ENCODE measurements at places on chromosomes 5 and 9.

DNA sequence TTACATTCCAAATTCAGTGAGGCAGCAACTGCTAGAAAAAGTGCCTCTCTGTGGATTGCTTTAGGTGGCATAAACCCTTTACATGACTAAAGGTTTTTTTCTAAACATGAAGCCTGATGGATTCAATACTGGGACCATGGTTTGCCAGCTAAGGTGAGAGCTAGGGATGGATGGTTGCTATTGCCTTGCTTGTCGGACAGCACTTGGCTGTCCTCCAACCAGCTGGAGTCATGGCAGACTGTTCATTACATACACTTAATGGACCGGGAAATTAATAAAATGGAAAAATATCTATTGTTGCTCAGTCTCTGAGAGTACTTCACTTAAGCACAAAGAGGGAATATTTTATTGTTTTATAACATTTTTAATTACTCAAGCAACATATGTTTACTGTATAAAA is 116.9 kb upstream of the TRPC7 start:
- no peak for DNase-seq

DNA sequence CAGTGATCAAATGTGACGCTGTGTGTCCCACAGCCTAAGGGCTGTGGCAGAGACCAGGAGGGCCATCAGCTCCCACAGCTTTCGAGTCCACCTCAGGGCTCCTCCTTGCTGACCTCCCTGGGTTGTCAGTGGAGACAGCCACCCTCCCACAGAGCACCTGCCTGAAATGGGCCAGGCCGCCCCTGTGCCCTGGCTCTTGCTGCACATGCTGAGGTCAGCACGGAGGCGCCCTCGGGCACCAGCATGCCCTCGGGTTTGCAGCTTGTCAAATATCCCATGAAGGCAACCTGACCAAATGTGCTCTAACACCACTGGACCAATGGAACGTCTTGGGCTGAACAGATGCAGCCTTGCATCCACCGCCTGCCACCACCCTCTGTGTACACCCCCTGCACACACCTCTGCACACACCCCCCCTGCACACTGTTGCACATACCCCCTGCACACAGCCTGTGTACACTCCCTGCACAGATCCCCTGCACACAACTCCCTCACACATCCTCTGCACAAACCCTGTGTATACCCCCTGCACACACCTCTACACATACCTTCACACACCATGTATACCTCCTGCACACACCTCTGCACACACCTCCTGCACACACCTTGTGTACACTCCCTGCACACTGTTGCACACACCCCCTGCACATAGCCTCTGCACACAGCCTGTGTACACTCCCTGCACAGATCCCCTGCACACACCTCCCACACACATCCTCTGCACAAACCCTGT is 2.0 kb upstream of the CEP72 start:
- no peak for DNase-seq

- DNase-seq: no peak
Measured at GRCh38 chr9:117414220-117414905, 494 bp downstream of the ASTN2 start.

- no peak for DNase-seq
Measured at GRCh38 chr9:92740009-92740408, 24.6 kb downstream of the BICD2 start.

- DNase-seq: no peak
Measured at GRCh38 chr5:113336975-113337374, 97.8 kb downstream of the TSSK1B start.

GRCh38 chr5:124007675-124008398 is 495.9 kb downstream of the CSNK1G3 start:
- no peak for DNase-seq

DNA sequence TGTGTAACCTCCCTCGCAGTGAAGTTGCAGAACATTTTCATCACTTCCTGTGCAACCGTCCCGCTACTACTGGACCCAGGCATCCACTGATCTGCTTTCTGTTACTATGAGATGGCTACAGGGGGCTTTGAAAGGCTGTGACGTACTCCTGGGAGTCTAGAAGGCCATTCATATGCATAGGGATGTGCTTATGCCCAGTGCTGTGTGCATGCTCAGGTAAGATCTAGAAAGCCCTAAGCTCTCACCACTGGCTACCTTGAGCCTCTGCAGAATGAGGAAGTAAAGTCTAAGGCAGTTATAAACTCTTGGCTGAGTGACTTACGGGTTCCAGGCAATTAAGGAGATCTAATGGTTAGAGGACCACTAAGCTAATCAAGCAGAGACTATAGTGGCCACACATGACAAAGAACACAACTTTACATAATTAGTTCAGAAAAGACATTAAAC is 11.8 kb downstream of the HNRNPAB start:
- DNase-seq: no peak

DNA sequence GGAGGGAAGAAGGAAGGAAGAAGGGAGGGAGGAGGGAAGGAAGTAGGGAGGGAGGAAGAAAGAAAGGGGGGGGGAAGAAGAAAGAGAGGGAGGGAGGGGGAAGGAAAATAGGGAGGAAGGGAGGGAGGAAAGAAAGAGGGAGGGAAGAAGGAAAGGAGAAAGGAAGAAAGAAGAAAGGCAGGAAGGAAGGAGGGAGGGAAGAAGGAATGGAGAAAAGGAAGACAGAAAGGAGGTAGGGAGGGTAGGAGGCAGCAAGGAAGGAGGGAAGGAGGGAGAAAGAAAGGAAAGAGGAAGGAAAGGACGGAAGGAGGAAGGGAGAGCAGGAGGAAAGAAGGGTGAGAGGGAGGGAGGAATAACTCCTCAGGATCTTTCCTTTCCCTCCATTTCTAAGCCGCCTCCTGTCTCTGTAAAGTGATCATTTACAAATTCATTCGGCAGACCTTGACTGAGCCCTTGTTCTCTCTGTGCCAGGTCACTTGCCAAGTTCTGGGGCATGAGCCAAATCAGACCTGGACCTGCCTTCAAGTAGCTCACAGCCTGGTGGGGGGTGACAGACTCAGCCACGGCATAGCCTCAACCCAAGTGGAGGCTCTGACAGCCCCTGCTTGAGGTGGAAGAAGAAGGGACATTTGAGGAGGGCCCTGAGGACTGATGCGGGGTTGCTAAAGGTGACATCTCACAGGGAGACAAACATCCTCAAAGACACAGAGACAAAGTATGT is 69.0 kb upstream of the HRH2 start:
- no peak for DNase-seq

GRCh38 chr9:113796646-113797426 is 79.3 kb upstream of the ZNF618 start:
- no peak for DNase-seq

DNA sequence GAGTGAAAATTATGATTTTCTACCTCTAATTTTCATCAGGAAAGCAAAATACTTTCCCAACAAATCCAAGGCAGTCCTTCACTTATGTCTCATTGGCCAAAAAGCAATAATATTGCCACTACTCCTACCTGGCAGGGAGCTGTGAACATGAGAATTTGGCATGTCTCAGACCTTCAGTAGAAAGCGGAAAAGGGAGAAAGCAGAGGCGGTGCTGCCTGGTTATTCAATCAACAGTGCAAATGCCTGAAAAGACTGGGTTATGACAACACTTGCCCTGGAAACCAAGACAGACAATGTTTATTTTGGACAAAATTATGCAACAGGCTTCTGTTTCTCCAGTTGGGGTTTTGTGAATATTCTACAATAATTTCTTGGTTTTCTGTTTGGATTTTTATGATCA is 194.4 kb downstream of the TAF11L14 start:
- no peak for DNase-seq

- no peak for DNase-seq
Measured at GRCh38 chr5:170219615-170220014, 13.2 kb upstream of the C5orf58 start.

- no peak for DNase-seq
Measured at GRCh38 chr9:98317134-98317857, 61.8 kb upstream of the TBC1D2 start.

GRCh38 chr5:158616707-158617106 is 483.0 kb downstream of the EBF1 start:
- DNase-seq: no peak

DNA sequence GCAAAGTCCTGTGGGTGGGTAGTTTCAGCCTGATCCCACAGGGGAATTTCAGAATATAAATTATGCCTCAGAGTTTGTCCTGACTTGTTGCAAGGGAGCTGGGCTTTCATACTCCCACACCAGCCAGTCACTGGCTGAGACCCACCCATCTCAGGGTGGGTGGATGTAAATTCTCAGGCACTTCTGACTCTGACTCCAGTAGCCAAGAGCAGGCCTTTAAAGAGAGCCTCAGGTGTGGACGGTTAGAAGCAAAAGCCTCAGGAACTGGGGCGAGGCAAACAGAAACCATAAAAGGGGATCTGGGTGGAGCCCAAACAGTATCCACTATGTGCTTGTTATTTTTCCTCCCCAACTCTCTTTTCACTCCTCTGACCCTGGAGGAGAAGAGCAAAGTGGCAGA is 28.6 kb upstream of the FBXW11 start:
- DNase-seq: no peak

DNA sequence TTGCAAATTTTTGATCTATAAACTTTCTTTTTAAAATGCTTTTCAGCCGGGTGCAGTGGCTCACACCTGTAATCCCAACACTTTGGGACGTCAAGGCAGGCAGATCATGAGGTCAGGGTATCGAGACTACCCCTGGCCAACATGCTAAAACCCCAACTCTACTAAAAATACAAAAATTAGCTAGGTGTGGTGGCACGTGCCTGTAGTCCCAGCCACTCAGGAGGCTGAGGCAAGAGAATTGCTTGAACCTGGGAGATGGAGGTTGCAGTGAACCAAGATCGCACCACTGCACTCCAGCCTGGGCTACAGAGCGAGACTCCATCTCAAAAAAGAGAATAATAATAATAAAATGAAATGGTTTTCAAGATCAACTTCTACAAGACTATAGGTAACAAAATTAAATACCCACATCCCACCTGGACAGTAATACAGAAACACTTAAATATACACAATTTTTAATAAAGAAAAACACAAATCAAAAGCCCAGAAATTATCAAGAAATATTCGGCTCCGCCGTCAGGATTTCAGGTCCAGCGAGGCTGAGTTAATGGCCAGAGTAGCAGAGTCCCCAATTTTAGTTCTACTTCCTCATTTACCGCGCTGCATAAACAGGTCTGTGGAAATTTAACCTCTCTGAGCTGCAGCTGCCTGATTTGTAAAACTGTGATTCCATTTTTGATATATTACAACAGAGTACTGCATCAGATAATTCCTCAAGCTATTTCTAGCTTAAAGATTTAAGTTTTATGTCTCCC is 4.0 kb downstream of the TUT7 start:
- no peak for DNase-seq

DNA sequence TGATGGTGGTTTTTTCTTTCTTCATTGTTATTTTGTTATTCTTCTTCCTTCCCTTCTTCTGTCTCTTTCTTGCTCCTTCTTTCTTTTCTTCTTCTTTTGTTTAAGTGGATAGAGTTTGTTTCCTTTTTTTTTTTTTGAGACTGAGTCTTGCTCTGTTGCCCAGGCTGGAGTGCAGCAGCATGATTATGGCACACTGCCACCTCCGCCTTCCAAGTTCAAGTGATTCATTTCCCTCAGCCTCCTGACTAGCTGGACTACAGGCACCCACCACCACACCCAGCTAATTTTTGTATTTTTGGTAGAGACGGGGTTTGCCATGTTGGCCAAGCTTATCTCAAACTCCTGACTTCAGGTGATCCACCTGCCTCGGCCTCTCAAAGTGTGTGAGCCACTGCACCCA is 40.3 kb downstream of the JAK2 start:
- no peak for DNase-seq

DNA sequence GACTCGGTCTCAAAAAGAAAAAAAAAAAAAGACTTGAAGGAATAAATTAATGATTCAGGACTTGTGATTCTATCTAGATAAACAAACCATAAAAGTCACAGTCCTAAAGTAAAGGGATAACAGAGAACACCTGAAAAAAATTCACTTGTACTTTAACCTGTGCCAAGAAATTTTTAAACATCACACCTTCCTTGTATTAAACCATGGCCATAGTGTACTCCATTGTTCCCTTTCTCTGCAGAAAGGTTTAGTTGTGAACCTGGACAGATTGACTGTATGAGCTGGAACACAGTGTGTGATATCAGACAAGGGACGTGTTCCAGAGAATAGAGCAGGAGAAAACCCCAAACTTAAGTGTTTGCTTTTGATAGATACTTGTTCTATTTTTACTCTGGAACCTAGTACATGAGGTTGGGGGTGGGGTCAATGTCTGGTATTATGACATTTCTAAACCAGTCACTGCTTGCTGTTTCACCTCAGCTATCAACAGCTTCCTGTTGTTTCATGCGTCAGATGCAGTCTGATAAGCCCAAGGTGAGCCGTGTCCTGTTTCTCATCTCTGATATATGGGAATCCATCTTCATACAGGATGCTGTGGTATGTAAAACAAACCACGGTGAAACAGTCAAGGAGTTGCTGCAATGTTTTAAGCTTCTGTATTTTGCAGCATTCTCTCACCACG is 62.5 kb upstream of the ITGA1 start:
- no peak for DNase-seq

DNA sequence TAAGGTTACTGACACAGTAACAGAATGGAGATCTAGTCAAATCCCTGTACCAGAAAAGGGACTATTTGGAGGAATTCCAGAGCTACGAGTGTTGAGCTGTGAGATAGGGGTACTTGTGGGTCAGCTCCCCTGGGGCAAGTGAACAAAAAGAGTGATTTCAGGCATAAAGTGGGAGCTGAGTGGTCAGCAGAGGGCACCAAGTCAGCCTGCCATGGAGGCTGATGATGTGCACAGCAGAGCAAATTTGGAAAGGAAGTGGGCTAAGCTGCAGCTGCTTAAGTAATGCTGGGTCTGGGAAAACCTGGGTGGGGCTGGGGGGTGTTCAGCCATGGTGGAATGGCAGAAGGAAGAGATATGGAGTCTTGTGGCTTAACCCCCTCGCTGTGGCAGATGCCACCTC is 327.9 kb downstream of the NTRK2 start:
- no peak for DNase-seq

GRCh38 chr9:126122901-126123616 is 203.6 kb upstream of the MVB12B start:
- DNase-seq: no peak

GRCh38 chr9:128870128-128870940 is 11.4 kb downstream of the KYAT1 start:
- no peak for DNase-seq

DNA sequence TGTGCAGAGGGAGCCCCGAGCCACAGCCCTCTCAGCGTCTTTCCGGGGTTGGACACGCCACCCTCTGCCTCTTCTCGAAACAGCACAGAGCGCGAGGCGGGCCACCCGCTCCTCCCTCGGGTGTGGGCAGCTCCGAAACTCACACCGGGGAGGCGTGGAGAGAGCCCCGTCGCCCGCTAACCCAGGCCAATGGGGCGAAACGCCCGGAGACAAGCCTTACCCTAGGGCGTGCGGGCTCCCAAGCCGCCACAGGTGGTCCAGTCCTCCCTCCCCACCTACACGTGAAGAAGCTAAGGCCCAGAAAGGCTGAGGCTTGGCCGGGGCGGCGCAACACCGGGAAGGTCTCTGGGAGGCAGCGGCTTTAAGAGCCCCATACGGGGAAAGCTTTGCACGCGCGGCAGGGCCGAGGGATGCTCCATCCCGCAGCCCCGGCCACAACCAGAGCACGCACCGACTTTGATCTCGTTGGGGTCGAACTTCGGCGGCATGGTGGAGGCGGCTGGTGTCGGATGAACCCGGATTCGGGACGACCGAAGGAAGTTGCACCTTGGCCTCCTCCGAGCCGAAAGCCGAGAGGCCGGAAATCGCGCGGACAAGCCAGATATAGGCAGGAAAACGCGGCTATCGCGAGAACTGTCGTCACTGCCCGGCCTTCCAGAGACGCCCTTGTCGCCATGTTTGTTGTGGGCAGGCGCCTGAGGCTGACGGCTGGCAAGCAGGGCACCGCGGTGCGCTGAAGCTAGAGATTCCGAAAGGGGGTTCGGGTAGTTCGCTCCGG is at the start of the genes LRSAM1 and RPL12:
Gene LRSAM1 (plus strand): TSS at position 681 of the 778 bp plus-strand sequence. CDS start 3,018 bp downstream, outside the sequence.
Gene RPL12 (minus strand): TSS at position 577 of the 778 bp plus-strand sequence. CDS start 89 bp downstream, at position 488.
- DNase-seq: peak; percentile 99
